NCI-H2081 treated with DMSO at 0.1 percent for 48 hours (cell line): ENCODE measurements at places on chromosomes 4 and X.
A peak's percentile ranks its signal among the peaks of the same experiment; 100 is the strongest.

DNA sequence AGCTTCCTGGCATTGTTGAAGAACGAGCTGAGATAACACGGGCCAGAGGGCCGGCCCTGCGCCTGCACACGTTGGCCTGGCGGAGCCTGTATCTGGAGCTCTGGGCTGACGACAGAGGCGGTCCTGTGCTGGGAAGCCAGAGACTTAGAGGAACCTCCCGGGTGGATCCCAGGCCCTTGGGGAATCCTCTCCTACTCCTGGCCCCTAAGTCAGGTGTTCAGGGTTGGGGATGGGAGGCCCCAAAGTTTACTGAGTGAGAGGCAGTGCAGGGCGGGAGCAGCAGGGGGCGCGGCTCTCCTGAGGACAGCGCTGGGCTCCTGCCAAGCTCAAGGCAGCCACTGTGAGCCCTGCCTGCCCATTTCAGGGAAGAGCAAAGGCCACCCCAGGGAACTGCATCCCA lies 2.5 kb upstream of the HTRA3 start:
- no peak for DNase-seq

DNA sequence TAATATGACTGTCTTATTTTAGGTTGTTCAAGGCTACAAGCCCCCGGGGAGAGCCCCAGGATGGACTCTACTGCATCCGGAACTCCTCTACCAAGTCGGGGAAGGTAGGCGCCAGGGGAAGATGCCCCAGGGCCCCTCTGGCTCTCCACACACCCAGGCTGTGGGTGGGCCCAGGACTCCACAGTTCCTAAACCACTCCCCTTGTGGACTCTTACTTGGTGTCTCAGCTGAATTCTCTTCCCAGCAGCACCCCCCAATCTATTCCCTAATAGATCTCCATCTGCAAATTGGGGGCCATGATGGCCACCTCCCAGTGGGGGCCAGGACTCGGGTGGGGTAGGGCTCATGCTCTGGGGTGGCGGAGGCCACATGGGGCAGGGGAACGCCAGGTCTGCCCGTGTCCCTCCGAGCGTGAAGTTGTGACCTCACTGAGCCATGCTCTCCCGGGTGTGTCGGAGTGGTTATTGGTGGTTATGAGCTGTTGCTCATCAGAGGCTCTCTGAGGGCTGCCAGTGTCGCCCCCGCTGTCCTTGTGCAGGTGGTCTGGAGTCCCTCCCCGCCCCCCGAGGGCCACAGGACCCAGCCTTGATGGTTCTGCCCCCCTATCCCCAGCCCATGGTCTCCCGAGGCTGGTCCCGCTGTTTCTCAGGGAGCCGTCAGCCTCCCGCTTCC lies 11.2 kb upstream of the ADD1 start:
- DNase-seq, result no peak

DNA sequence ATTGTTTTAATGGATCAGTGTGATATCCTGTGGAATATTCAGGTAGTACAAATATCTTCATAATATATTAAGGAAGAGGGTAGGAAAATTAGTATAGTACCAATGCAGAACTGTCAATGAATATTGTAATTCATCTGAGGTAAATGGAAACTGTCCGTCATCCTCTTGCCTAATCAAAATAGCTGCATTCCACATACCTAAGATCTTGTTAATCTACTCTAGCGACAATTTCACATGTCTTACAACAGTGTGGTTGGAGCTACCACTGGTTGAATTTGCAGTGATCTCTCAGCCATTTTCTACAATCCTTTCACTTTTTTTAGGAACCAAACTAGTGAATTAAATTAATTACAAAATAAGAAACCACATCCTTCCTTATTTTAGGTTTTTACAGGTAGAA lies 117.5 kb downstream of the PCDH18 start:
- DNase-seq, result no peak

DNA sequence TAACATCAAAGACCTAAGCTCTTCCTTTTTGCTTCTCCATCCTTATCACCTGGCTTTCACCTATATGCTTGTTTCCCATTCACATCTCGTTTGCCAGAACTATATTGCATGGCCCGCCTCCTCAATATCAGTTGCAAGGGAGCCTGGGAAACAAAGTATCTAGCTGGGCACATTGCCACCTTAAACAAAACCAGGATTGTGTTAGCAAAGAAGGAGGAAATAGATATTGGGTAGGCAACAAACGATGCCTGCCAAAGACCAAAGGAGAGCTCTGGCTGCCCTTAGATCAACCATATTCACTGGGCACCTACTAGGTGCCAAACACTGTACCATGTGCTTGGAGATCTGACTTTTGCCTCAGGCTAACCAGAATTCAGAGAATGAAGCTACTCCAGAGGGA lies 107.5 kb downstream of the GRIA3 start:
- peak; percentile 34 for DNase-seq

DNA sequence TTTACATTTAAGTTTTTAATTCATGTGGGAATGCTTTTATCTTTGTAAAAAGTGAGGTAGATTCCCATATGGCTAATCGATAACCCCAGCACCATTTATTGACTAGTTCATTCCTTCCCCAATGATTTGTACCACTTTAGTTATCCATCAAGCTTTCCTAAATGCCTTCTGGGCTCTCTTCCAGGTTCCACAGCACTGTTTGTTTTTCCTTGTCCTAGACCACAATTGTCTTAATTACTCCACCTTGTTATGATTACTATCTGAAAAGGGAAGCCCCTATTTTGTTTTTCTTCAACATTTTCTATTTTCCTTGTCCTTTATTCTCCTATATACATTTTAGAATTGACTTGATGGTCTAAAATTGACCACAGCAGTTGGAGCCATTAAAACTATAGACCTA lies 48.5 kb upstream of the GPRIN3 start:
- peak; percentile 50 for DNase-seq

DNA sequence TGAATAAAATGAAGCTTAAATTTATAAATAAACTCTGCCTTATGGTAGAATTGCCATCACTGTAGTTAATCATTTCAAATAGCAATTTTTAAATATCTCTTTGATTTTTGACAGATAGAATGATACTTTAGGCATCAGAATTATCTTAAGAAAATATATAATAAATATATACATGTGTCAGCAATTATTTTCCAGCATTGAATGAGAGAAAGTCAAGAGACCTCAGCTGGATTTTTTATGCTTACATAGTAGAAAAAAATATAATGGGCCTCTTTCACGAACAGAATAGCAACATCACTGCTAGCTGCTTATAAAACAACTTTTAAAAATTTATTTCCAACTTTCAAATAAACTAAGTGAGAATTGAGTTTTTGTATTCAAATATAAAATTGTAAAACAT lies 424.0 kb upstream of the MAGEB16 start:
- no peak for DNase-seq

GRCh38 chr4:155572106-155572703 lies 94.4 kb upstream of the GUCY1A1 start:
- DNase-seq, result no peak

DNA sequence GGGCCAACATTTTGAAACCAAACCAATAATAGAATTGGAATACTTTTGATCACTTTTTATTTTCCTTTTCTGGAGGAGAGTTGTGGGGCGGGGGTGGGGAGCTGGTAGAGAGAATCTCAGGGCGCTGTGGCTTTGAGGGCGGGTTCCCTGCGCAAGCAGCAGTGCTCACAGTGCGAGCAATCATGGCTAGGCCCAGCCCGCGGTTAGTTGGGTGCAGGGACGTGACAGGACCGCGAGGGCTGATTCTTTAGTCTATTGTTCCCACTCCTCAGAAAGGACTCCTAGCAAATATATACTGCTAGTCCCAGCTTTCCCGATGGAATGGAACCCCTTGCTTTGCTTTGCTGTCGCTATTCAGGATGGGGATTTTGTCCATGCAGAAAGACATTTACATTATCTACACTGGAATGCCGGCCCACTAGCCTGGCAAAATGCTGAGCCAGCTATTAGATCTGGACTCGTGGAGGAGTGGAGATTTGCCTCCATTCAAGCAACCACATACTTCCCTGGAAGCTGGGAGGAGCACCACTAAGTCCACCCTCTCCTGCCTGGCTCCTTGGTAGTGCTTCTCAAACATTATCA lies 23.9 kb upstream of the APLN start:
- no peak for DNase-seq

DNA sequence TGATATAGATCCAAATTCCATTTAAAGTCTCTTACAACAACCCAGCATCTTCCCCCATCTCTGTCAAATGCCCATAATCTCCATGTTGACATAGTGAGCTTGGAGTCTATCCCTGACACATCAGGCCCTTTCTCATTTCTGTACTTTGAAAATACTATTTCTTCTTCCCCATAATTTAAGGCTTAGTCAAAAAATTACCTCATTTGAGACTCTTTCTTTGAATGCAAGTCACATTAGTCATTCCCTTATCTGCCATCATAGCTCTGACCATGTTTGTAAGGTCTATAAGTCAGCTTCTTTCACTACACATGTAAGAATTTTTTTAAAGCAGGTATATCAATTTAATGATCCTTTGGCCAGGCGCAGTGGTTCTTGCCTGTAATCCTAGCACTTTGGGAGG lies 99.9 kb downstream of the DDX60 start:
- no peak for DNase-seq

DNA sequence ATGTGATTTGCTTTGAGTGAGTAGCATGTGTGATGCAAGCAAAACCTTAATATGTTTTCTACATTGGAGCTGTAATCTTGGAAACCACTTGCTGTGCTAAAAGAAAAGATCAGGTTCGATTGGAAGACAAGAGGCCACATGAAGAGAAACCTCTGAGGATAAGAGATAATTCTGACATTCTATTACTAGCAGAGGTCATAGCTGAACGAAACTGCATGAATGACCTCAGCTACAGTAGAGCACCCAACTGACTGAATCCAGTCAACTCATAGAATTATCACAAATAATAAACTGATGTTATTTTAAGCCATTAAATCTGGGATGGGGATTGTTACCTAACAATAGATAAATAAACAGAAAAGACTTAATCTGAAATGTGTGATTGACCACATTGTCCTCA lies 147.1 kb downstream of the CAMK2D start:
- DNase-seq, result no peak

DNA sequence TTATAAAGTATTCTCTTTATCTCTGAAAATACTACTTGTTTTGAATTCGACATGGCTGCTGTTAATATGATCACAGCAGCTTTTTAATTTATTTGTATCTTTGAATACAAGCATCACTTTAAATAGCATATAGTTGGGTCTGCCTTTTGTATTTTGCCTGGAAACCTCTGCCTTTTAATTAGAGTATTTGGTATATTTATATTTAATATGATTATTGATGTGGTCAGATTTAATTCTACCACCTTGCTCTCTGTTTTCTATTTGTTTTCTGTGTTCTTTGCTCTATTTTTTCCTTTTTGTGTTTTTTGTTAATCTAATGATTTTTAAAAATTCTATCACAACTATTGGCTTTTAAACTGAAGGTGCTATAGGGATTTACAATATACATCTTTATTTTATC lies 21.7 kb downstream of the STK32B start:
- no peak for DNase-seq

GRCh38 chrX:148913971-148914370 lies 413.6 kb downstream of the AFF2 start:
- DNase-seq, result no peak

GRCh38 chrX:46792810-46793188 lies 33.9 kb upstream of the SLC9A7 start:
- DNase-seq, result no peak

- DNase-seq, result no peak
Observed at GRCh38 chr4:101279377-101279871, 67.9 kb downstream of the PPP3CA start.

GRCh38 chrX:38087594-38087993 lies 81.2 kb downstream of the SYTL5 start:
- DNase-seq, result no peak

GRCh38 chr4:41933997-41934503 lies 1.2 kb upstream of the TMEM33 start:
- DNase-seq, result peak; percentile 37

GRCh38 chr4:83171436-83172039 lies 57.0 kb upstream of the PLAC8 start:
- no peak for DNase-seq

- DNase-seq, result no peak
Observed at GRCh38 chrX:104135677-104136076, 21.1 kb downstream of the SLC25A53 start.

DNA sequence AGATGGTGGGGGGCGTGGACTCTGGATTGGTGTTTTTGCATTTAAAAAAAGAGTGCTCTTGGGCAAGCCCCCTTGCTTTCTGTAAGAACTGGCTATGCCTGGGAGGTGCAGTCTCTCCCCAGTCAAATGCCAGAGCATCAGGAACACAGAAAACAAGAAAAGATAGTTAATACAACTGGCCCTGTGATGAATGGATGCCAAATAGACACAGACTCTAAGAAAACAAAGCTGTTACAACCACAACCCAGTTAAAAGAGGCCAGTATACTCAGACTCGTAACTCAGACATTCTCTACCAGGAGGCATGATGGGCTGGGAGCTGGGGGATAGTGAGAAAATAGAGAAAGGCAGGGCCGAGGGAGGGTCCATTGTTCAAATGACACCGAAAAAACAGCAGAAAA lies 32.5 kb upstream of the C1QTNF7 start:
- DNase-seq, result no peak

GRCh38 chrX:117038918-117039440 lies 576.2 kb upstream of the CT83 start:
- DNase-seq, result no peak

DNA sequence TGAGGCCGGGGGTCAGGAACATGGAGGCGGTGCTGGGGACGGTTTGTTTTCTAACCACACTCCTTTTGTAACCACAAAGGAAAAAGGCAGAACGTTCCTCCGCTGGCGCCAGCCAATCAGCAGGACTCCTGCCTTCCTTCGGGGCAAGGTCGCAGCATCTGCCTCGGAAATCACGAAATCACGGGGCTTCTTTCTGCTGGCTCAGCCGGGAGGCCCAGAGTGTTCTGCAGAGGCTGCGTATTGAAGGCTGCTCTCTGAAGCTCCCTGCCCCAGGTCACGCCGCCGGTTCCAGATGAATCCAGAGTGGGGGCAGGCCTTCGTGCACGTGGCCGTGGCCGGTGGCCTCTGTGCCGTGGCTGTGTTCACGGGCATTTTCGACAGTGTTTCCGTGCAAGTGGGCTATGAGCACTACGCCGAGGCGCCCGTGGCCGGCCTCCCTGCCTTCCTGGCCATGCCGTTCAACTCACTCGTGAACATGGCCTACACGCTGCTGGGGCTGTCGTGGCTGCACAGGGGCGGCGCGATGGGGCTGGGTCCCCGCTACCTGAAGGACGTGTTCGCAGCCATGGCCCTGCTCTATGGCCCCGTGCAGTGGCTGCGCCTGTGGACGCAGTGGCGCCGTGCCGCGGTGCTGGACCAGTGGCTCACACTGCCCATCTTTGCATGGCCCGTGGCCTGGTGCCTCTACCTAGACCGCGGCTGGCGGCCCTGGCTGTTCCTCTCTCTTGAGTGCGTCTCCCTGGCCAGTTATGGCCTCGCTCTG lies 9.4 kb downstream of the TMEM187 start:
- no peak for DNase-seq

GRCh38 chr4:106194801-106195200 lies 121.2 kb downstream of the TBCK start:
- DNase-seq, result no peak

GRCh38 chr4:185955826-185956543 lies 113.0 kb upstream of the TLR3 start:
- DNase-seq, result no peak

GRCh38 chr4:100728861-100729260 lies 211.0 kb upstream of the EMCN start:
- DNase-seq, result no peak

- DNase-seq, result no peak
Observed at GRCh38 chr4:40228497-40229365, 31.9 kb downstream of the RHOH start.
